ENCODE measurements at places on chromosomes 2 and 18.
A peak's percentile ranks its signal among the peaks of the same experiment; 100 is the strongest.

DNA sequence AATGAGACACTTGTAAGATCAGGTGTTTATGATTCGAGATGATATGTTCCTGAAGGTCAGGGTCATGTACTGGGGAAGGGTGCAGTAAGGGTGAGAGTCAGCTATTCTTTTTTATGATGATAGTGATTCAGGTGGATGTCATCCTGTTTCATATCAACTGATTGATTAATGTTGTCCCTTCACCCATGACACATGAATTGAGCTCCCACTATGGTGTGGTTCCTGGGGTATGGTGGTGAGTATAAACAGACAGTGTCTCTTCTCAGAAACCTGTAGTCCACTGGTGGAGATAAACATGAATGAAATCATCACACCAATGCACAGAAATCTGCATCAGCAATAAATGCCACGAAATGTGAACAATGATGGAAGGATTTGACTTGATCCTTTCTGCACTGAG is 37.4 kb upstream of the PAX8 start:
- no peak for DNase-seq

DNA sequence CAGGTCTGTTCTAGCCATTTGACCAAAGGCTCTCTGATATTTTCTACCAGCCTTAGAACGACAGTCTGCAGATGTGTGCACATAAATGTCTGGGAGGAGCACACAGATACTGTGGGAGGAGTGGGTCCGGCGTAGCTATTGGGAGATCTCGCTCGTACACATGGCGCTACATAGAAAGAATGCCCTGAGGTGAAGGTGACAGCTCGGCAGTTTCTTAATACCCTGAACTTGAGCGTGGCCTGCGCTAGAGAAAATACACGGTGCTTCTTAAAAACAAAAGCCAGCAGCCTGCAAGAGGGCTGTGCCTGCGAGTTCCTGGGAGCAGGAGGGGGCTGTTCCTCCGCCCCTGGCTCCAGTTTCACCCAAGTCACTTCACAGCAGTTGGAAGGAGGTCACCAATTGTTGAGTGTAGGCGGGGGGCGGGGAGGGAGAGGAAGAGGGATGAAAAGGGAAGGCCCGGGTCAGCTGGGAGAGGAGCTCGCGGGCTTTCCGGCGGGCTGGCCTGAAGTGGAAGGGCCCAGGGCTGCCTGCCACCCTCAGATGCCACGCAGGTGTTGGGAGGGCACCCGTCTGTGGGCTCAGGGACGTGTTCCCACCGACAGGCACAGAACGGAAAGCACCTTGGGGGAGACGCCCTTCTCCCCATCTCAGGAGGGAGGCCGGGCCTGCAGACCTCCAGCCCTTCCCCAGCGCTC is 124.7 kb upstream of the ZNF516 start:
- peak; percentile 54 for DNase-seq

GRCh38 chr2:26235089-26235488 is 9.3 kb downstream of the HADHA start:
- DNase-seq = no peak

DNA sequence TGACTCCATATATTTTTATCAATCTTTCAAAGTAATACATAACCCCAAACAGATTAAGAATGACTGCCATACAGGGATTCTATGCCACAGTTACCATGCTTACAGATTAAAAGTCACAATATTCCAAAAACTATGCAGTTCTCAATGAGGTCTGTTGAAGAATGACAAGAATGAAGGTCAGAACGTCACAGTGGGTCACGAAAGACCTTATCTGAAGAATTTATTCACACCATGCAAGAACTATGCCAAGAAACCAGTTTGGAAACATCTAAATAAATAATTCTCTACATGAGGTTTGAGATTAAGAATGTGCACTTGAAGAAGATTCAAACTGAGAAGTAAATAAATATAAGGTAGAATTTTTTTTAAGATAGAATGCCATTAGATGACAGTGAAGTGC is 253.3 kb downstream of the EXOC6B start:
- DNase-seq = no peak

- DNase-seq = no peak
Measured at GRCh38 chr2:72271276-72271614, 123.6 kb upstream of the CYP26B1 start.

DNA sequence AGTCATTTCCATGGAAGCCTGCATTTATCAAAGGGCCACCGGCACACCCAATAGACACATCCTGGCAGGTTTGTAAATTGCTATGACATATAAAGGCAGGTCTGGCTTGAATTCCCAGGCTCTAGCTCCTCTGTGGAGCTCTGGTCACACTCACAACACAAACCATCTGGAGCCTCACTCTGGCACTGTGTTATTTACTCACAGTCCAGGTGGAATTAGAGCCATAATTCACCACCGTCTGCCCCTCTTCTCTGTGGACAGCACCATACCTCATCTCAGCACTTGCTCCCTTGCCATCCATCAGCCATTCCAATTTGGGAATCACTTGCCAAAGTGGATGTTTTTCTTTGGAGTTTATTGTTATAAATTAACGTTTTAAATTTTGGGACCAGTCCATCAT is 84.3 kb upstream of the OSR1 start:
- no peak for DNase-seq

DNA sequence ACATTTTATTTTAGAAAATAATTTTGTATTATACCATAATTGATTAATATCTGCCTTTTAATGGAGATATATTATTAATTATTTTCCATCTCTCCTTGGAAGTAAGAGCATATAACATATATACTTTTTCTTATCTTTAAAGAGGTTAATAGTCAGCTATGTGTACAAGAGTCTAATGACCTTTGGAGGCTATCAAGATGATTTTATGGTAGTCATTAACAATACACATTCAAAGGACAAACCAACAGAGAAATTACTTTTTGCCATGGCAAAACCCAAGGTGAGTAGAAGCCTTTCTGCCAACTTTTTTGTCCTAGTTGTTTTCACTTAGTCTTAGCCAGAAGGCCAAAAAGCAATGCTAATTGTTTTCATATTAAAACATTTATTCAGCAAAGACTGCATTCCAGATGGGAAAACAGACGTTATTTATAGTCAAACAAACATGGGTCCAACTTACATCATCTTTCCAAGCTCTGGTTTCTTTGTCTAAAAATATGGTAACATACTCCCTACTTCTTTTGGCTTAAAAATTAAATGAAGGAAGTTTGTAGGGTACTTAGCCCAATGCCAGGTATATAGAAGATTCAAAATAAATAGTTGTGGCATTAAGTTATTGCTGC is 9.6 kb upstream of the DYNC2LI1 start:
- DNase-seq = no peak

GRCh38 chr18:72985686-72986085 is 117.9 kb upstream of the NETO1 start:
- no peak for DNase-seq

- no peak for DNase-seq
Measured at GRCh38 chr2:1941556-1941955, 197.2 kb upstream of the PXDN start.

GRCh38 chr2:211867845-211868451 is 670.7 kb downstream of the ERBB4 start:
- no peak for DNase-seq

DNA sequence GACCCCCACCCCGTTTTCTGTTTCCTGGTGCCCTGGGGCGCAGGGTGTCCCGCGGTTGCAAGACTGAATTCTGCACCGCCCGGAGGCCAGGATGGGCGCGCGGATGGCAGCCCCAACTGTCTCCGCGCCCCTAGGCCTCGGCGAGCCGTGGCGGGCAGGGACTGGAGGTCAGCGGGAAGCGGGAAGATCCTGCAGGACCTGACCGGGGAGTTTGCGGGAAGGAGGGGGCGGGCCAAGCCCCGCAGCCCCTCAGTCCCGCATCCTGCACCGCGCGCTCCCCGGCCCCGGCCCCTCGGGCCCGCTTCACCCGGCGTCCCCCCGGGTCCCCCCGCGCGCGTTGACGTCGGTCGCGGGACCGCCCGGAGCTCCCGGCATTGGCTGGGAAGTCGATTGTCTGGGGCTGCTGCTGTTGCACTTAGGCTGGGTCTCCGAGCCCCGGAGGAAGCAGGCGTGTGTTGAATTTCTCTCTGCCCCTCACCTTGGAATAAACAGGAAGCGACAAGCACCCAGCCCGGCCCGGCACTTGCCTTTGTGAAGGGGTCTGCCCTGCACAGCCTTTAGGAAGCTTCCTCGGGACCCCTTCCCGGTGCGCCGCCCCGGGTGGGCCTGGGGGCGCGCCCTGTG is at the start of gene LDLRAD4:
TSS of gene LDLRAD4 (plus strand) at position 393 of the 624 bp plus-strand sequence.
- peak; percentile 73 for DNase-seq

- DNase-seq = no peak
Measured at GRCh38 chr2:44570271-44570670, 208.5 kb downstream of the CAMKMT start.

GRCh38 chr2:195677884-195678283 is 20.9 kb downstream of the SLC39A10 start:
- no peak for DNase-seq

- DNase-seq = no peak
Measured at GRCh38 chr2:229856413-229856812, 65.4 kb downstream of the TRIP12 start.

GRCh38 chr18:44033144-44033701 is 647.5 kb upstream of the SETBP1 start:
- DNase-seq = no peak

GRCh38 chr2:73091164-73091563 is 19.7 kb upstream of the SFXN5 start:
- DNase-seq = no peak

DNA sequence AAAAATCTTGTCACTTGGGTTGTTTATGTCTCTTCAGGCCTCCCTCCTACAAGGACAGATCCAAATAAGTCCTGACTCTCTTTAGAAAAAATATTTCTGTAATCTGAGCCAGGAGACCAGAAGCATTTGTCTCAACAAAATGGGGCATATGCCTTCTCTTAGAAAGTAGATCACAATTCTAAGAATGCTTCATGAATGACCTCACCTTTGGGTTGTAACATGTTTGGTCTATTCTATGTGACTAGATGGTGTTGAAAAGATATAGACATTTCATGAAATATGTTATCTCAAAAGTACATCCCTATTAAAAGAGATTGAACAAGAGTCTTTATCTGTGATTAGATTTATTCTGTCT is 159.0 kb upstream of the SETBP1 start:
- DNase-seq = no peak

GRCh38 chr2:237558961-237559641 is 7.3 kb upstream of the PRLH start:
- DNase-seq = peak; percentile 49

- no peak for DNase-seq
Measured at GRCh38 chr2:188349019-188349418, 57.3 kb downstream of the GULP1 start.

GRCh38 chr18:2641638-2642037 is 13.9 kb upstream of the SMCHD1 start:
- DNase-seq = no peak

GRCh38 chr2:120864981-120865380 is 129.3 kb downstream of the GLI2 start:
- no peak for DNase-seq

DNA sequence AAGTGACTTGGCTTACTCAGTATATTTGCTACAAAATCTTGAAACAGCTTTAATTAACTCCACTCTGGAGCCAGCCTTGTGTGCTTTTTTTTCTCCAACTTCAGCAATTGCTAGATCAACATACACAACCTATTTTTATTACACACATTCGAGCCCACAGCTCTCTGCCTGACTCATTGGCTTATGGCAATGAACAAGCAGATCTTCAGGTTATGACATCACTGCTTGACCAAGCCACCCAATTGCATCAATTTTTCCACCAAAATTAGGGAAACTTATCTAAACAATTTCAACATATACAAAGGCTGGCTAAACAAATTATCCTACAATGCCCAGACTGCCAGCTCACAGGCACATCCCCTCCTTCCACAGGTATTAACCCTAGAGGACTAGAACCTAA is 39.6 kb upstream of the PDK1 start:
- no peak for DNase-seq

GRCh38 chr2:62425684-62426083 is 80.3 kb downstream of the TMEM17 start:
- no peak for DNase-seq

DNA sequence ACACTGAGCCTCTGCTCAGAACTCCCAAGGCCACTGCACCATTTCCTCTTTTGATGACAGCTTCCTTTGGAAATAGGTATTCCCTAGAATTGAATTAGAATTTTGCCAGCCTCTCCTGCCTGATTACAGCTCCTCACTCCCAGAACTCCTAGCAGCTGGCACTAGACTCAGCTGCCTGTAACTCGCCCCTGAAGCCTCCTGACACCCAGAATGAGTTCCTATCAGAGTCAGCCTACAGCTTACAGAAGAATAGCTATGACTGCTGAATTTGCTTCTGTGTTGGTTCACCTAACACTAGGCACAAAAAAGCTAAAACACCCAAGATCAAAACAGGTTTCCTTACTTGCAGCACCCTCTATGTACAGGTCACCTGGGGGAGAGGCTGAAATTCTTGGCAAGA is 108.2 kb upstream of the PTPRM start:
- no peak for DNase-seq

DNA sequence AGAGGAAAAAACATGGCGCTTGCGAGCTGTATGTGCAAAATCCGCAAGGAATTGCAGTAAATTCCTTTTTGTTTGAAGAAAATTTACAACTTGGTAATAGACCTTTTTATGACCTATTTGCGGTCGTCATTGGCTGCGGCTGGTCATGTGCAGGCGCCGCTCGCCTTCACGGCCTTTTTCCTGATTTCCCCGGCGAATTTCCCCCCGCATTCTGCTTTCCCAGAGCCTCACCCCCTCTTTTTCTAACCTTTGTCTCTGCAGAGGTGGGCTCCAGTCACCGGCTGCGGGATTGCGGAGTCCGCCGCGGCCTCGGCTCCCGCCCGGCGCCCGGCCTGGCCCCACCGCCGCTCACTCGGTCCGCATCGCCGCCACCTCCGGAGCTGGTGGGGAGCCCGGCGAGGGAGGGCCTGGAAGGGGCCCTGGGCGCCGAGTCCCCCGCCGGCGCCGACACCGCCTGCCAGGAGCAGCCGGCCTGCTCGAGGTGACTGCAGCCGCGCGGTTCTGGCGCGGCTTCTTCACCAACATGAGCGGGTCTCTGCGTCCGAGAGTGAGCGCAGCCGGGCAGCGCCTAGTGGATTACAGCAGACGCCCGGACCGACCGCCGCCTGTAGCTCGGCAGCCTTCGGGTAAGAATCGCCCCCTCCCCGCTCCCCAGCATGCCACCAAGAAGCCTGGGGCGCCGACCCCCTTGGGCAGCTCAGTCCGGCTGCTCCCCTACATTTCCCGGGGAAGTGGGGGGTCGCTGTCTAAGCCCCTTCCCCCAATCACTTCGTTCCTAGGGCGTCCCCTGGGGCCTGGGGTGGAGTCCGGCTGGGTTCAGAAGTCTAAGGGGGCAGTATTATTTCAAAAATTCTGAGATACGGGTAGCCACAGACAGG is 7.1 kb downstream of the HOXD8 start:
- no peak for DNase-seq

- DNase-seq = no peak
Measured at GRCh38 chr2:143730155-143730952, 601.1 kb downstream of the ARHGAP15 start.

Measured in heart right ventricle (tissue), 16 donors.